Left colon (tissue), 2 donors: ENCODE measurements at places on chromosomes 2 and 18.

GRCh38 chr2:154032220-154032619 lies 160.5 kb downstream of the GALNT13 start:
- no peak for DNase-seq

GRCh38 chr18:45844938-45845337 lies 19.5 kb downstream of the SIGLEC15 start:
- no peak for DNase-seq

- DNase-seq: no peak
Observed at GRCh38 chr2:202514732-202515131, 120.0 kb upstream of the FAM117B start.

GRCh38 chr2:8403876-8404275 lies 278.0 kb upstream of the ID2 start:
- DNase-seq: peak; percentile 64

- no peak for DNase-seq
Observed at GRCh38 chr2:229163893-229164292, 107.2 kb downstream of the PID1 start.

DNA sequence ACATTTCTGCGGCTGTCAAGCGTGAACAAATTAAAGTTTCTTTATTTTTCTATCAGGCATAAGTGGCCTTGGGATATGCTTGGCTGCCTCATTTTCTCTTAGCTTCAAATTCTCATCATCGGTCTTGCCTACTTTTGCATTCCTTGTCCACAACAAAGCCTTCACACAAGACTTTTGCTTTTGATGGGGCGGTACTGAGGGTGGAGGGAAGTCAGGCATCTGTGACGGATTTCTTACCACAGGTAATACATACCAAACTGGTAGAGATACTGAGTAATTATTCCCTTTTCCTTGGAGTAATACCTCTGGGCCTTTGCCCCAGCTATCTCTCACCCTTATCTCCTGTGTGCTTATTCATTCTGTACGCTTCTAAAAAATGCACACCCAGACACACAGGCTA lies 468.3 kb upstream of the RGPD4 start:
- no peak for DNase-seq

GRCh38 chr2:172427990-172428831 lies 825 bp downstream of the ITGA6 start:
- DNase-seq: peak; percentile 80

DNA sequence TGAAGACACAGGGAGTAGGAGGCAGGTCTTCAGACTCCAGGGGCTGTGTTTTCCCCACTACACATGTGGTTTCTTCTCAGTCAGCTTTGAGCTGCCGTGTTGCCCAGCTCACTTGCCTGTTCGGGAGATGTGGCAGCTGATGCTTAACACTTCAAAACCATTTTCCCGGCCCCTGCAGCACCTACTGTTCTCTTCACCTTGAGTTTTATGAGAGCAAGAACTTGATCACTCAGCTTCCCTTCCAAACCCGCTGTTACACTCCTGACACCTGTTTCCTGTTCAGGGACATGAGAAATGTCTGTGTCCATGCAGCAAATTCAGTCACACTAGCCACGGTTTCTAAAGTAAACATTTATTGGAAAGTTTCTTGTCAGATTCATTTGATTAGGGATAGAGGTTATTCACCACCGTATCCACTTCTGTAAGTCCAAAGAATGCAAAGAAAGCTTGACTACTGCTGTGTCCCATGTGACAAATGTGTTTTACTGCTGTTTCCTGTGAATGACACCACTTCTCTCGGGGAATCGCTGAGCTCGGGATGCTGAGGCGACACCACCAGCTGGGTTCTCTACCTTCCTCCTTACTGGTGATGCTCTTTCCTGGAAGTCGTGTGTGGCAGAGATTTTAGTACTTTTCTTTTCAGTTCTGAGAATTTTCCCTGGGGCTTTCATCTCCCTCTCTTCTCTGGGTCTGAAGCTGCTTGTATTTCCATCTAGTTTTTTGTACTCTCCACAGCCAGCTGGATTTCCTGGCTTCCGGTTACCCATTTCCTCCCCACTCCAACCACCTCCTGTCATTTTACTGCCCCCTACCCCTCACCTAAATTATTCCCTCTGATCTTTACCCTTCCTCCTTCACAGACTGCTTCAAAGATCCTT lies 91.7 kb downstream of the KLF7 start:
- DNase-seq: no peak
